ENCODE measurements at places on chromosomes 5 and 9.

GRCh38 chr5:96433066-96433447 lies at the start of gene PCSK1:
Gene PCSK1 (minus strand): TSS chr5:96433248. CDS start chr5:96433042, 206 bp downstream.
- DNase-seq = no peak

DNA sequence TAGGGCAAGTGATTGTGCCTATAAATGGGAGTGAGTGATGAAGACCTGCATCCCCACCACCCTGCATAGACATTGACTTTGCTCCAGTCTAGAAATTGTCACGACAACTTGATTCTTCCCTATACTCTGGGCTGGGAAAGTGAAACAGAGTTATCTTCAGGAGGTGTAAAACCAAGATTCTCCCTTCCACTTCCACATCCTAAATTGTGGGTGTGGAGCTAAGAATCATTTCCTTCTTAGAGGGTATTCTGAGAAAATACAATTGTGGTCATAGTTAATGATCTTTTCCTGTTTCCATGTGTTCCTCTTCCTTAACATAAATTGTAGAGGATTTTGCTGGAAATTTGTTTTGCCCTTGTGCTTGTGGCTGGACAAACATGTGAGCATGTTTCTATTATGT lies 96.8 kb upstream of the PJA2 start:
- no peak for DNase-seq

- no peak for DNase-seq
Observed at GRCh38 chr5:61414806-61415205, 82.7 kb downstream of the ZSWIM6 start.

- DNase-seq = no peak
Observed at GRCh38 chr9:92720209-92720765, 44.3 kb downstream of the BICD2 start.

DNA sequence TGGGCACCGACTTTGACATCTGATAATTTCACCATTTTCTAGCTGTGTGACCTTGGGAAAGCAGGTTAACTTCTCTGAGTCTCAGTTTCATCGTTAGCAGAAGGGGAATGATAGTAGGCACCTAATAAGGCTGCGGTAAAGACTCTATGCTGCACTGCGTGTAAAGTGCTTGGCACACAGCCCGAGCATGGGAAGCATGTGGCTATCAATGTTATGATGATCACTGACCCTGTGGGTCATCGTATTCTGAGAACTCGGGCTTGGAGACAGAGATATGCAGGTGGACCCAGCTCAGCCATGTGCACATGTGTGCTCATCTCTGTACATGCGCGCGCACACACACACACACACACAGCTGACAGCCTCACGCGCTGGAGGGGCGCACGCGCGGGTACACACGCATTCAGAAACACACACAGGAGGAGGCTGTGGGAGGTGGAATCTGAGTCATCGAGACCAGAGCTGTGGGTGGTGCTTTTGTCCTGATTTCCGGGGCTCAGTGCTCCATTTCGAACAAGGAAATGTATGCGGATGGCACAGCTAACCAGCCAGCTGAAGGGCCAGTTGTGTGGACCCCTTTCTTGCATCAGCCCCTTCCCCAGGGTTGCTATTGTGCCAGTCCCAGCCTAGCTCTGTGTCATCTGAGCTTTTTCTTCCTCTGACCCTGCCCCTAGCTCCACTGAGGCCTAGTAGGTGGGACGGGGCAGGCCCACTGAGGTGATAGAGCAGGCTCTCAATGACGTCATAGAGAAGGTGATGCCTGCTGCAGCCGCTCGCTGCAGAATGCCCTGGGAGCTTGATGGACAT lies 11.1 kb upstream of the ARAP3 start:
- DNase-seq = no peak

- DNase-seq = no peak
Observed at GRCh38 chr5:149940941-149941644, 3.5 kb downstream of the PDE6A start.

DNA sequence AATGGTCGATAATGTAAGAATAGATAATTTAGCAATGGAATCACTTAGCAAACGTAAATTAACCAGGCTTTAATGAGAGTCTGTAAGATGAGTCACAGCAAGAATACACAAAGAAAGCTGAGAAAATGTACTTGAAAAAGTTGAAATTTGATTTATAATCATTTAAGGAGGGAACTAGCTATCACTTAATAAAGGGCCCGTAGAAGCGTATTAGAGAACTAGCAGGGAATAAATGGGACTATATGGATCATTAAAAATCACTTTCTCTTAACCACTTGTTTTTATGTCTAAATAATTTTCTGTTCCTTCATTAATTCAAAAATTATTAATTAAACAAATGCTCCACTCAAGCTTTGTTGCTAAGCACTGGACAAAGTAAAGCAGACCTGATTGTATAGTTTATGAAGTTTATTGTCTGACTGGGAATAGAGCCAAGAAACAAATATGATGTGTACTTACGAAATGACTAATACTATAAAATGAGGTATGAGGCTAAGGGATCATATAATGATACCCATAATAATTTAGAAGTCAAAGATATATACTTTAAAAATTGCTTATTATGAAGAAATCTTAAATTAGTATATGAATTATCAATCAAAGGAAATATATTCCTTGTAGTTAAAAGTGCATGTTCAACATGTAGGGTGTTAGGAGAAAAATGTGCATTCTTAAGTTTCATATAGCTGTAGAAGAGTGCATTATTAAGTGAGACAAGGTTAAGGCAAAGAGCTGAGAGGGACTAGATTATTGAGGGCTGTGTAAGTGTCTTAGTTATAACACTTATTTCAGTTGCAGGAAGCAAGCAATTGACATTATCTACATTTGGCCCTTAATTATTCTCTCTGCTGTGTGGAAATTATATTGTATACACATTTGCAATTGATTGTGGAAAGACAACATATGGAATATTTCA lies 196.8 kb downstream of the PRDM9 start:
- no peak for DNase-seq

DNA sequence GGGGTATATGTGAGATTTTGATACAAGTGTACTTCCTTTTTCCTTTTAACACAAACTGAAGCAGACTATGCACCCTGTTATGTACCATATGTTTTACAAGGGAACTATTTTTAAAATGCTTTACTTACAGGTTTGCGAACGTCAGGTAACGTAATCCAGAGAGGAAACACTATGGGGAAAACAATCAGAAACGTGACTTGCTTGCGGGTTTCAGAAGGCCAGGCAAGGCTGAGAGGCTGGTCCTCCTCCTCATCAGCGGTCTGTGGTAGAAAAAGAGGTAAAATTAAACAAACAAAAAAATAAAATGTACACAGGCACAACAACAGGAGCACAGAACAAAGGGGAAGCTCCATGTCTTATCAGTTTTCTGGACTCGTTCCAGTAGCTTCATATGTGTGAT lies 141.2 kb downstream of the ACER2 start:
- no peak for DNase-seq

DNA sequence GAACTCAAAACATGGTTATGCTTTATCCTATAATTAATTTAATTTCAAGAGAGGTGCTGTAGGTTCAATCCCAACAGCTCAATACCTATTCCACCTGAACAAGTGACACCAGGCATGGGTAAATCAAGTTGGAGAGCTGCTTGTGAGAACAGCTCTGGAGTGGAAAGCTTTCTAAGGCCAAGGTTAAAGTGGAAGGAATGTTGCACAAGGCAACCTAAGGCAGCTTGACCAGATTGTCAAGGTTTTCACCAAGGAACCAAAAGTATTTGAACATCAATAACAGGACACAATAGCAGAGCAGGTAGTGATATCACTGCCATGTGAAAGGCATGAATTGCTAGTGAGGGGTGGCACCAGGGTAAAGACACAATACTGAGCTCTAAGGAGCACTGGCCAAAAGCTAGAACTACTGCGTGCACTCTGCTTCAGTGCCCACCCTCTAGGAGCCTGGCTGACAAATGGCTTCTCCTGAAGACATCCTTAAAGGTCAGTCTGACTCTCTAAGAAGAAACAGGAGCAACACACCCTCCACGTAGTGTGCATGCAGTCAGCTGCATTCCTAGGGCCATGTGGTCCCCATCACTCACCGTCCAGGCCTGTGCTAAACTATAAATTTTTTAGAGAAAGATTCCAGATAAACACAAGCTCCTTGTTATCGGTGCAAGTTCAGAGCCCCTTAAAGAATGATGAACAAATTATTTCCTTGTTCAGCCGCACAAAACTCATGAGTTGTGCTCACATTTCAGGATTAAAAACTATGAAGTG lies 677.7 kb upstream of the KLF4 start:
- no peak for DNase-seq

GRCh38 chr5:173318330-173318729 lies 9.9 kb downstream of the STC2 start:
- no peak for DNase-seq

- DNase-seq = no peak
Observed at GRCh38 chr9:93679536-93680442, 103.4 kb downstream of the PHF2 start.

GRCh38 chr5:132456296-132456986 lies 34.1 kb downstream of the IRF1 start:
- DNase-seq = peak; percentile 41

All from activated CD8-positive, alpha-beta memory T cell treated with anti-CD3 and anti-CD28 coated beads for 1 hour (primary cell).